ENCODE measurements at places on chromosomes 12 and 14.

GRCh38 chr14:30527196-30527595, 31.8 kb upstream of the G2E3 start:
- DNase-seq, result no peak

- no peak for DNase-seq
These were observed 19.7 kb downstream of the SSH1 start for GRCh38 chr12:108837680-108838079.

- no peak for DNase-seq
These were observed 99.5 kb downstream of the SETD3 start for GRCh38 chr14:99380991-99381687.

GRCh38 chr12:49400304-49400703, 33.0 kb downstream of the SPATS2 start:
- no peak for DNase-seq

DNA sequence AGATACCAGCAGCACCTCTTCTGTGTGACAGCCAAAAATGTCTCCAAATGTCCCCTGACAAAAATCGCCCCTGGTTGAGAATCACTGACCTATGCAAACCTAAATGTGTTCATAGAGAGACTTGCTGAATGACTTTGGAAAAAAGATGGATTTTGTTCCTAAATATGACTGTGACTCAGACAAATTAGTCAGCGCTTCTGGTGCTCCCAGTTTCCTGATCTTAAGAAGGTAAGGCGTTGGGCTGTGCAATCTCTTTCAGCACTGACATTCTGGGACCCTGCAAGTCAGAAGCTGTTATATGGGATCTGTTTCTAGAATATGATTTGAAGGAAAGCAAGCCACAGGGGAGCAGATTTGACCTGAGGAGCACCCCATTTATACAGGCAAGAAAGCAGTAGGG, 90.6 kb upstream of the PWP1 start:
- no peak for DNase-seq

- no peak for DNase-seq
These were observed 385.2 kb downstream of the ATP23 start for GRCh38 chr12:58326534-58326933.

- DNase-seq, result no peak
These were observed 185.7 kb downstream of the DAD1 start for GRCh38 chr14:22403296-22403695.

DNA sequence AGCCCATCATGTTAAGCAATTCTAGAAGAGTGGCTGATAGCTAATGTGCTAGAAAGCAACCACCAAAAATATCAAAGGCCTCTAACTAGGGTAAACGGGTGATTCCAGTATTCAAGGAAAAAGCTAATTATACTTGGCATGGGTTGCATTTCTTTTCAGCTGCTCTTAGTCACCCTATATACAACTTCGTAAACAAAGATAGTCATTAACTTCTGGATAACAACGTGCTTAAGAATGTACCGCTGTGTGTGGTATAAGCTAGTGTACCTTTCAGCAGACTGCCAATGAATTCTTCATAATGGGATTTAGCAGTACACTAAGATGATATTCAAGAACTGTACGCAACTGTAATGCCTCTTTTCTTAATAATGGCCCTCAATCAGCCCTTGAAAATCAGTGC, 42.2 kb upstream of the SLC6A13 start:
- no peak for DNase-seq

DNA sequence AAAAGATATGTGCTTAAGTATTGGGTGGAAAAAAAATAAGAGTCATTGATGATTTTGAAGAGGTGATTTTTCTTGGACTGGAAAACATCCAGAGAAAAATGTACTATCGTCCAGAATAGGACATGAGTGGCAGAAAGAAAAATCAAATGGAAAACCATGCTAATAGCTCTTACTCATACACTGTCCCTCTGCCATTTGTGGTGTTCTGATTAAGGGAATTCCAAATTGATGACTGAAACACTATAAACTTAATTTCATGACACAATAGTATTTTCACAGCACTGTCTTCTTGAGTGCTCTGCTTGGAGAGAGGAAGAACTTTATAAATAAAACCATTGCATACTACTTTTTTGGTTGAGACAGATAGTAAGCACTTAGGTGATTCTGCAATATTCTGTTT, 72.4 kb downstream of the USP15 start:
- no peak for DNase-seq

GRCh38 chr14:71242237-71242748, 335.0 kb downstream of the PCNX1 start:
- no peak for DNase-seq

DNA sequence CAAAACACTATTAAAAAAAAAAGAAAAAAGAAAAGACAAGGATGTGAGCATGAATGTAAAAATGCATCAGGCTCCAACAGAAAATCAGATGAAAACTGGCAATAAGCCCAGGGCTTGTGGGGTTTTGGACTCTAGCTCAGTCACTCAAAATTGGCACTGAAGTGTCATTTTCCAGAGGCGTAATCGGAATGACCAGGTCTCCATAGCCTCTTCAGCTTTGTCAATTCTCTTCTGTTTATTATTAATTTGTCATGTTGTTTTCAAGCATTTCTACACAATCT, 137.2 kb upstream of the TRHDE start:
- DNase-seq, result no peak

- no peak for DNase-seq
These were observed 32.2 kb upstream of the MDM1 start for GRCh38 chr12:68364328-68364727.

- DNase-seq, result no peak
These were observed 73.5 kb downstream of the LIN7A start for GRCh38 chr12:80864046-80864735.

DNA sequence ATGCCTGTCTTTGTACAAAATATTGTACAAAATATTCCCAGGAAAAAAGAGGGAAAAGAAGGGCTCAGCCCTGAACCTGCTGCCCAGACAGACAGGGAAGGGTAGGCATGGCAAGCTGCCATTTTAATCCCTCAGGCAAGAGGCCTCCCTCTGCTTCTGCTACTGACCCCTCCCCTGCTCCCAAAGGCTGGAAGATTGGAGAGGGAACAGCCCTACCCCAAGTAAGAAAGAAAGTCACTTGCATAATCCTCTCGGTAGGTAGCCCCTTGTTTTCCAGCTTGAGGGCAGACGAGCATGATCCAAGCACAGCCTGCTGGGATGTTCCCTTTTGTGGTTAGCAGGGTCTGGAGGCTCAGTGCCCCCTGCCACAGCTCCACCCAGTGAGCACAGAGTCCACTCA, 20.7 kb downstream of the ADCY6 start:
- no peak for DNase-seq

DNA sequence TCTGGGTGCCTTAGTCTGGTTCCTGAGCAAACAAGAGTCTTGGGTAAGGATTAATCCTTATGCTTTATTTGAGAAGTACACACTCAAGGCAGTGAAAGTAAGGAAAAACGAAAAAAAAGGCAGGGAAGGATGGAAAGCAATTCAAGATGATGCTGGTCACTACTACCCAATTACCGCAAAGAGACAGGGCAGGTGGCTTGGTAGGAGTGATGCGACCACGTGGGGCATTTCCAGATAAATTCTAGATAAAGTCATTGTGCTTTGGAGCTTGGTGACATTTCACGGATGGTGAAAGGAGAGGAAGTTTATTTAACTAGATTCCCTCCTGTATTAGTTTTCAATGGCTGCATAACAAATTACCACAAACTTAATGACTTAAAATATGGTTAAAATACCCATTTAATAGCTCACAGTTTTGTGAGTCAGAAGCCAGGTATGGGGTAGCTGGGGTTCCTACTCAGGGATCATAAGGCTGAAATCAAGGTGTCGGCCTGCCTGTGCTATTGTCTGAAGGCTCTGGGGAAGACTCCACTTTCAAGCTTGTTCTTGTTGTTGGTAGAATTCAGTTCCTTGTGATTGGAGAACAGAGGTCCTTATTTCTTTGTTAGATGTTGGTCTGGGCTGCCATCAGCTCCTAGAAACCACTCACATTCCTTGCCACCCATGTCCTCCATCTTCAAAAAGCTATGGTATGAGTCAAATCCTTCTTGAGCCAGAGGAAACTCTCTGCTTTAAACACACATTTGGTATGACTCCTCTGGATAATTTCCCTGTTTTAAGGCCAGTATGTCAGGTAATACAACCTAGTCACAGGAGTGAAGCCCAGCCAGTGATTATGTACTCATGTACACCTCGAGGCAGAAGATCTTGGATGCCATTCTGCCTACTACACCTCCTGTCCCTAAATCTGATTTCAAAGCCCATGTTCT, 5.6 kb upstream of the HMGA2 start:
- no peak for DNase-seq

- DNase-seq, result no peak
These were observed 11.5 kb downstream of the RIMBP2 start for GRCh38 chr12:130704606-130705005.

DNA sequence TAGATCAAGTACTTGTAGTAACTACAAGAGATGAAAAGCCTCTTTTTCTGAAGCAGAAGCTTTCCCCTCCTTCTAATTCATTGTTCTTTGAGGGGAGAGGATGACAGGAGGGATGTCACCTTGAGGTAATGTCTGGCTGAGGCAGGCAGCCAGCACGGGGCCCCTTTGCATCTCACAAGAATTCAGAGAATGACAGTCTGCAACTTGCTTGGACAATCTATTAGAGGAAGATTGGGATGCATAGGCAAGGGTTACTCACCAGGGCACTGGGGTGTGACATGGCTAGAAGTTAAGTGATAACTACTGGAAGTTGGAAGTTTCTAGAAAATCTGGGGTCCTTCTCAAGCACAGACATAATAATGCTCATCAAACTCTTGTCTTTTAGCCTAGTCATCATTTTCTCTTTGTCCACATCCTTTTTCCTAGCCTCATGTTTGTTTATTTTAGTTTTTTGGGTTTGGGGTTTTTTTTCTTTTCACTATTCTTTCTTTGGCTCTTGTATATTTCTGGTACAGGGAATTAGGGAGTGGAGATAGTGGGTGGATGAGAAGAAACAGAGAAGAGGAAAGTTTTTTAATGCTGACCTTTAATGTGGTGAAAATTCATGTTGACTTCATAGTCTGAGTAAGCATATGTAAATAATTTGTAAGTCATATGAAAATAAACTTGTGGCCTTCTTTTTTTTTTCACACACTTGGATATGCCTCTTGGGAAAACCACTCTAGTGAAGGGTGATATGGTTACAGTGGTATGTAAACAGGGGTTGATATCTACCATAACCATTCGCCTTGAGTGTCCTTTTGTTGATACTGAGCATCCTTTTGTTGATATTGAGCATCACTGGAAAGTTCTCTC, 55.1 kb downstream of the TTLL5 start:
- no peak for DNase-seq

DNA sequence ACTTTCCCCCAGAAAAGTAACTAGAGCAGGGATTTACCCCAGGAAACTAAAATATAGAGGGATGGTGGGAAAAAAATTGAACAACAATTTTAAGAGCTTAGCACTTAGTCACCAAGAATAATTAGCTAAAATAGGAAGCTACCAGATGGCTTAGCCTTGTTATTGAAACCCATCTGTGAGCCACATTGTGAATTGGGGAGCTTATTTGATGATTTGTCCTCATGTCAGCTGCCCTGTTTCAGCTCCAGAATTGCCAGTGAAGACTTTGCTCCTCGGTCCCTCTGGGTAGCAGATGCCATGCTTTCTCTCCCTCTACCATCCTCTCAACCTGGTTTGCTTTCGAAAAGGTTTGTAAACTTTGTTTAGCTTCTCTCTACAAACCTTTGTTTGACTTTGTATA, 67.7 kb upstream of the PTHLH start:
- no peak for DNase-seq

DNA sequence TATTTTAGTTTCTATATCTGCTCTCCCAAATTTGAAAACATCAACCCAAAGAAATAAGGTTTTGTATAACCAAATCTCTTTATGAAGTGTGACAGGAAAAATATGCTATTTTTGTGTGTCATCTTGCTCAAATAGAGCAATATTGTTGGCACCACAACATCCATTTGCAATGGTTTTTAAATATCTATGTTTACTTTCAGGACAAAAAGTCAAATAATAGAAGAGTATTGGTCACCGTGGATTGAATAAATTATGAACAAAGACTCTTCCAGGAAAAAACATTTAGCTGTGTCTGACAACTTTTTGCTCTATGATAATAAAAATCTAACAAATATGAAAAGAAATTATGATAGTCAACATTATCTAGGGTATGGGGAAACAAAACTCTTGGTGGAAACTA, 439.2 kb downstream of the BTG1 start:
- DNase-seq, result no peak

- DNase-seq, result no peak
These were observed 5.9 kb downstream of the NXPH4 start for GRCh38 chr12:57222286-57223190.

GRCh38 chr12:46153268-46153872, 115.5 kb downstream of the SLC38A1 start:
- DNase-seq, result no peak

- DNase-seq, result peak; percentile 94
These were observed at the start of gene TCTN2 for GRCh38 chr12:123670882-123671728. Gene TCTN2 (plus strand): TSS chr12:123671113. CDS start chr12:123671241, 128 bp downstream.

DNA sequence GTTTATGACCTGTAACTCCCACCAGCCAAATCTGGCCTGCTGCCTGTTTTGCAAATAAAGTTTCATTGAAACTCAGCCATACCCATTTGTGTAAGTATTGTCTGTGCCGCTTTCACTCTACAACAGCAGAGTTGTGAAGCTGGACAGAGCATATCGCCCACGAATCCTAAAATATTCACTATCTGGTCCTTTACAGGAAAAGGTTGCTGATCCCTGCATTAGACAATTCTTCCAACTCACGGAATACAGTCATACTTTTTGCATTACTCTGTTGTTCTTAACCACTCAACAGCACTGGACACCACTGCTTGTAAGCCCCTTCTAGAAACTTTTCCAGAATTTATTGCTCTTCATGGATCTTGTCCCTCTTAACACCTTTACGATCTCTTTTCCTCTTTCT, 435.4 kb downstream of the EGLN3 start:
- DNase-seq, result no peak

GRCh38 chr12:5344131-5344530, 87.8 kb upstream of the NTF3 start:
- no peak for DNase-seq

DNA sequence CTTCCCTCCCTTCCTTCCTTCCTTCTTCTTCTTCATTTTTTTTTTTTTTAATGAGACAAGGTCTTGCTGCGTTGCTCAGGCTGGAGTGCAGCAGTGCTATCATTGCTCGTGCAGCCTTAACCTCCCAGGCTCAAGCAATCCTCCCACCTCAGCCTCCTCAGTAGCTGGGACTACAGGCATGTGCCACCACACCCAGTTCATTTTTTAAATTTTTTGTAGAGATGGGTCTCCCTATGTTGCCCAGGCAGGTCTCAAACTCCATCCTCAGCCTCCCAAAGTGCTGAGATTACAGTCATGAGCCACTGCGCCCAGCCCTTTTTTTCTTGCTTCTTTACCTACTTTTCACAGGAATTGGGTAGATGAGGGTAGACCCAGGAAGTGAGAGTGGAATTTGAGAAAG, 1.6 kb downstream of the OR10AD1 start:
- no peak for DNase-seq

- DNase-seq, result no peak
These were observed 69.5 kb upstream of the FERMT2 start for GRCh38 chr14:53020193-53020932.
